Activated CD4-positive, alpha-beta T cell treated with anti-CD3 and anti-CD28 coated beads for 36 hours (primary cell): ENCODE measurements at places on chromosomes 7 and 10. TPM values are rescaled to one million over a fixed set of nuclear protein-coding genes. Genes with fewer than 3 reads are reported as not detected.

DNA sequence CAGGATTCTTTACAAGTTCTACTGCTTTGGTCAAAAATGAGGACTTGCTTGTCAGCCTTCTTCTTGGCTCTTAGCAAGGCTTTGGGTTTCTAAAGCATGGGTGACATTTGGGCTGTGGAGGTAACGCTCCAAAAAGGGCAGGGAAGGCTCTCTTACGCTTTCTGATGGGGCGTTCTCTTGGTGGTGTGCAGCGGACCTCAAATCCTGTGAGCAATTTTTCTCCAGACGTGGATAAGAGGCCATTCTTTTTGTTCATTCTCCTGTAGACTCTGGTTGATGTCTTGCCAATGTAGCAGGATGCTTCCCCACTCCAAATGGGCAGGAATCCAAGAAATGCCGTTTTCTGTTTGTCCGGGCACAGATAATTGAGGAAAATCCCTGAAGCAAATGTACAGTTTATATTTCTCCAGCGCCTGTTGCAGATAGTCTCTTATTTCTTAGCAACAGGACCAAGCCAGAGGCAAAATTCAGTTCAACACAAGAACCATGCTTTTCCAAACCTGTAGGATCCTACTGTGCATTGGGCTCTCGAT, 138.4 kb upstream of the NFE2L3 start:
- no peak for DNase-seq

- DNase-seq = no peak
These were observed 142.8 kb downstream of the ADK start for GRCh38 chr10:74293686-74294371.

MINDY3 gene
- 12.8 TPM for total RNA-seq

DNA sequence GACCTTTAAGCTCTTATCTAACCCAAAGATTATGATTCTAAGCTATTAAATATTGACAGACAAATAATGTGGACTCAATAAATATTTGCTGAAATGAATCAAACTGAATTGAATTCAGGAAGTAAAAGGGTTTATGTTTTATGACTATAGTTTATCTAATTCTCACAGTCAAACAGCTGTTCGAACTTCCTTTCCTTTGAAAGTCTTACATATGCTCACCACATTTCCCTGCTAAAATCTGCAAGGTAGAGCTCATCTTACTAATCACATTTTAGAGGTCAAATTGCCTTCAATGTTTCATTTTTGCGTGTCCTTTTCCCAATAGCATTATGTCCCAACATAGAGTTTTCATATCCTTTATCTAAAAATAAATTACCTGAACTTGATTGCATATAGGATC, 154.9 kb upstream of the PPP1R3A start:
- no peak for DNase-seq

DNA sequence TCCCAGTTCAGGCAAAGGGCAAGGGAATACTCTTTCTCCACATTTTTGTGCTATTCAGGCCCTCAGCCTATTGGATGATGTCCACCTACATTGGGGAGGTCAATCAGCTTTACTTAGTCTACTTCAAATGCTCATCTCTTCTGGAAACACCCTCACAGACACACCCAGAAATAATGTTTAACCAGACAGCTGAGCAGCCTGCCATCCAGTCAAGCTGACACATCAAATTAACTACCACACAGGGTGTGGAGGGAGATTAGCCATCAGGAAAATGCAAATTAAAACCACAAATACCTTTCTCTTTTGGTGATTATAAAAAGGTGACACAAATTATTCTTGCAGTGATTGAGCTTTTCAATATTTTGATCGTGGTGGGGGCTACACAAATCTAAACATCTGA, 74.7 kb upstream of the FZD8 start:
- DNase-seq = no peak

- DNase-seq = no peak
These were observed 34.8 kb downstream of the HIF1AN start for GRCh38 chr10:100570506-100570905.

- no peak for DNase-seq
These were observed 948 bp downstream of the ZNF485 start for GRCh38 chr10:43607199-43607573.

DNA sequence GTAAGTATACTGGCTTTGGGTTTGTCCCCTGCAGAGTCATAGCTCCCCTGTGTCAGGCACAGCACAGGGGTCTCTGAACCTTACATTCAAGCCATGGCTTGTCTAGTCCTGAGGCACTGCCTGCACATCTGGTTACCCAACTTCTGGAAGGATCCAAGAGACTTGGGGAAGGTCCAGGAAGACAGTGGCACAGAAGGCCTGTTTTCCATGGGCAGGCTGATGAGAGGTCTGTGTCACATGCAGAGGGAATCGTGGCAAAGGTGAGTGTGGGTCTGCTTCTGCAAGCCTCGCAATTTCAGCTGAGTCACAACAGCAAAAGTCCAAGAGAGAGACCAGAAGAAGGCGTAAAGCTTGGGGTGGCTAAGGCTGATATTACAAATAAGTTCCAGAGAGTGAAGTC, 28.4 kb upstream of the BMPR1A start:
- DNase-seq = no peak

HOXA4 gene
- total RNA-seq = not detected
